ENCODE measurements at places on chromosomes 13 and 19.

DNA sequence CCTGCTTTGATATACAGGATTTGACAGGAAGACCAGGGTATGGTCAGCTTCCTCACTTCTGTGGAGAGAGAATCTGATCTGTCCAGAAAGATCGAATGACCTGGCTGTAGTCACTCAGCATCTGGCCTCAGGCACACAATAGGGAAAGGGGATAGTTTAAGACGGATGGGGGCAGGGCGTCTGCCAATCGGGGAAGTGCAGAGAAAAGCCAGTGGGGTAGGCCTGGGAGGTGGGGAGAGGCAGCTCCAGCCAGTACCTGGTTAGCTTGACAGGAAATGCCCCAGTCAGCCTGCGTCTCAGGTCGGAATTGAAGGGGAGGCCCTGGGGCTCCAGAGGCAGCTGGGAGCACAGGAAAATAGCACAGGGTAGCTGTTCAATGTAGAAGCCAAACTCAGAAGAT, 12.4 kb downstream of the ZNF444 start:
- no peak for DNase-seq

GRCh38 chr19:13176345-13176744, 26.1 kb downstream of the IER2 start:
- no peak for DNase-seq

- no peak for DNase-seq
These were observed 108.3 kb upstream of the FRY start for GRCh38 chr13:31923134-31923763.

DNA sequence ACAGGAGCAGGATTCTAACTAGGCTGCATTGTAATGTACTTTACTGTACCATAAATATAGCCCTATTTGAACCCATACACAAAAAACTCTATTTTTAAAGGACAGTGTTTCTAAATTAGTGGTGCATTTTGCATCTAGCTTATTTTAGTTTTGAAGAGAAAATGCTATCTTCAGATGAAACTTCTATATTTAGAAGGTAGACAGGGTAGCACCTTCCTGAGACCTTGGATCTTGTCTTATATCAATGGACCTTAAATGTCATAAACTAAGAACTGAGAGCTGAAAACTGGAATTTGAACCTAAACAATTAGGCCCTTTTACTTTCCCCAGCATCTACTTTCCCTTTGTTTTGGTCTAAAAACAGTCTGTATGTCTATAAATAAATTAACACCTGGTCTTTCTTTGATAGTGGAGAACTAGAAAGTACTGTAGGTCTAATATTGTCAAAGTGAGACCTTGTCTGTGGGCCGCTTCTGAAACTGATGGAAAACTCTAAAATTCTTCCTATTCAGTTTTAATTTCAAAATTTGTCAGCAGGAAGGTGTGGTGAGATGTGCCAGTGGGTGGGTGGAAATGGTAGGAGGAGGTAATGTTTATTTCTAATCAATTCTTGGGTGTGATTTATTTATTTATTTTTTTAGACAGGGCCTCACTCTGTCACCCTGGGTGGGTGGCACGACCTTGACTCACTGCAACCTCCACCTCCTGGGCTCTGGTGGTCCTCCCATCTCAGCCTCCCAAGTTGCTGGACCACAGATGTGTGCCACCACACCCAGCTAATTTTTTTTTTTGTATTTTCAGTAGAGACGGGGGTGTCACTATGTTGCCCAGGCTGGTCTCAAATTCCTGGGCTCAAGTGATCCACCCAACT, 10.1 kb downstream of the COG3 start:
- DNase-seq = no peak

DNA sequence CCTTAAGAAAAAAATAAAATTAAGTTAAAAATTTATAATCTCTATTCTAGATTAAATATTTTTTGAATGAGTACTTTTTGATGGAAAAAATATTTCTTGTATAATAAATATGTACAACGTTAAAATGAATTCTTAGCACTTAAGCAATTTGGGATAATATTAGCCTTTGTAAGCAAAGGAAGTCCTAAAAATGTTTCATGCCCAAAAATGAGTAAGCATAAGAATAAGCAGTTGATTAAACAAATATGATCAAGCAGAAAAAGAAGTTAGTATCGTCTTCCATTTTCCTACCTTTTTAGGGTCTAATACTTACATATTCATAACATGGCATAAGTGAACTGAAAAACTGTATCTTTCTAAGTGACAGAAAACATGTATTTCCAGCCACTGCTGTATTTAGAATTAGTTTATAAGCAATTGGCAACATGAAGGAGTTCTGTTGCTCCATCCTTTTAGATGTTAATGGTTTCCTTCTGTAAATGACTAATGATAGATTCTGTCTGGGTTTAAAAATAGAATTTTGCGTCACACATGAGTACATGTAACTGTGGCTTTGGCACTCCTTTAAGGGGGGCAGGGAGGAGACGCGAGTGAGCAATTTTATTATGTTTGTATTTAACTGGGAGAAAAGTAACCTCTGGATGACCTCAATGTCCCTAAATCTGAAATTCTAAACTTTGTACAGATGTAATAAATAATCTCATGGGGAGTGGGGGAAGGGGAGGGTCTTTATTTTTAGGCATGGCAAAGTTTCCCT, 237.4 kb downstream of the RGCC start:
- DNase-seq = no peak

DNA sequence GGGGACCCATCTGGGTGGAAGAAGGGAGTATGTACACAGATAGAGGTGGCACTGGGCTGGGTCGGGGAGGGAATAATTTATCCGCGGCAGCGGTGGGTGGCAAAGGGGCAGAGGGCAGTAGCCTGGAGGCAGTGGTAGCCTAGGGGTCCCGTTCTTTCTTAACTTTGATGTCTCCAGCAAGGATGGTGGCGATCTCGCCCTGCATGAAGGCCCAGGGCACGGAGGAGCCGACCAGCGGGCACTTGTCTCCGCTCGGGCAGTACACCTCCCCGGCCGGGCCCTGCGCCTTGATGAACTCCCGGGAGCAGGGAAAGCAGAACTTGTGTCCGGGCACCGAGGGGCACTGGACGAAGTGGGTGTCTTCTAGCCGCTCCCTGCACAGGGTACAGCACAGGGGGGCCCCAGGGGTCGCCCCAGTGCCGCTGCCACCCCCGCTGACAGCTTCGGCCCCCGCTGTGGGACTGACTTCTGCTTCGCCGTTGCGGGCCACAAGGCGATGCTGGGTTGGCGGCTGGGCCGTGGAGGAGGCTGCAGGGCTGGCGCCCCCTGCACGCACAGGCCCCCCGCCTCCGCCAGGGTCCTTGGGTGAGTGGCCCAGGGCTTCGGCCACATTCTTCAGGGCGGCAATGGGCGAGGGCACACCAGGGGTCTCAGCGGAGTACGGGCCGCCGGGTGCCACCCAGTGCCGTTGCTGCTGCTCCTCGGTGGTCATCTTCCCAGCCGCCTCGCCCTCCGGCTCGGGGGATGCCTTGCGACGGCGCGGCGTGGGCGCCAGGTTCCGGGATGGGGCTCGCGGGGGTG, 1.9 kb downstream of the IRF2BP1 start:
- DNase-seq = no peak

- peak; percentile 93 for DNase-seq
These were observed 580 bp downstream of the HSD17B14 start for GRCh38 chr19:48835734-48836088.

- no peak for DNase-seq
These were observed 40.6 kb downstream of the FBN3 start for GRCh38 chr19:8108560-8109445.

- DNase-seq = no peak
These were observed 10.9 kb upstream of the TLE5 start for GRCh38 chr19:3073159-3073563.

- DNase-seq = no peak
These were observed 34.6 kb upstream of the OLFM4 start for GRCh38 chr13:52994051-52994450.

DNA sequence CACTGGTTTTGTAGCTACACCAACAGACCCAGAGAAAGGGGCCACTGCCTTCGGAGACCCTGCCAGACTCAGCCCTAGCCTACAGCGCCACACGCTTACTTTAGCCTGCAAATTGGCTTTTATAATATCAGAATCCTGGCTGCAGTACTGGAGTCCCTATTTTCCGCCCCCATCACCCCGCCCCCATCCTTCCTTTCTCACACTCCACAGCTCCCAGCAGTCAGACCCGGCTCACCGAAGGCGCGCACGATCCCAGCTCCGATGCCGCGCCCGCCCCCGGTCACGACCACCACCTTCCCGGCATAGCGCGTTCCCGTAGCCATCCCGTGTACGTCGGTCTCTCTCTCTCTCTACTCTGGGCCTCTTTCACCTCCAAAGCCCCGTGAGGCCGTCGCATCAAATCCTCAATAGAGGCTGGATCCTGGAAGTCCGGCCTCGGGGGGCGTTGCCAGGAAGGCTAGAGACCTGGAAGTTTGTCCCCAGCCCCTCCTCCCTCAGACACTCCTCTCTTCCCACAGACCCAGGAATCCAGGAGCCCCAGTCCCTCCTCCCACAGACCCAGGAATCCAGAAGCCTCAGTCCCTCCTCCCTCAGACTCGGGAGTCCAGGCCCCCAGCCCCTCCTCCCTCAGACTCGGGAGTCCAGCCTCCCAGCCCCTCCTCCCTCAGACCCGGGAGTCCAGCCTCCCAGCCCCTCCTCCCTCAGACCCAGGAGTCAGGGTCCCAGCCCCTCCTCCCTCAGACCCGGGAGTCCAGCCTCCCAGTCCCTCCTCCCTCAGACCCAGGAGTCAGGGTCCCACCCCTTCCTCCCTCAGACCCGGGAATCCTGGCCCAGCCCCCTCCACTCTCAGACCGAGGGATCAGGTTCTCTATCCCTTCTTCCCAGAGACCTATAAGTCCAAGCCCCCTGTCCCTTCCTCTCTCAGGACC, at the start of gene HSD17B14:
HSD17B14 (minus strand) TSS at position 403 of the 929 bp plus-strand sequence; CDS start at position 323, 80 bp downstream.
- peak; percentile 35 for DNase-seq

DNA sequence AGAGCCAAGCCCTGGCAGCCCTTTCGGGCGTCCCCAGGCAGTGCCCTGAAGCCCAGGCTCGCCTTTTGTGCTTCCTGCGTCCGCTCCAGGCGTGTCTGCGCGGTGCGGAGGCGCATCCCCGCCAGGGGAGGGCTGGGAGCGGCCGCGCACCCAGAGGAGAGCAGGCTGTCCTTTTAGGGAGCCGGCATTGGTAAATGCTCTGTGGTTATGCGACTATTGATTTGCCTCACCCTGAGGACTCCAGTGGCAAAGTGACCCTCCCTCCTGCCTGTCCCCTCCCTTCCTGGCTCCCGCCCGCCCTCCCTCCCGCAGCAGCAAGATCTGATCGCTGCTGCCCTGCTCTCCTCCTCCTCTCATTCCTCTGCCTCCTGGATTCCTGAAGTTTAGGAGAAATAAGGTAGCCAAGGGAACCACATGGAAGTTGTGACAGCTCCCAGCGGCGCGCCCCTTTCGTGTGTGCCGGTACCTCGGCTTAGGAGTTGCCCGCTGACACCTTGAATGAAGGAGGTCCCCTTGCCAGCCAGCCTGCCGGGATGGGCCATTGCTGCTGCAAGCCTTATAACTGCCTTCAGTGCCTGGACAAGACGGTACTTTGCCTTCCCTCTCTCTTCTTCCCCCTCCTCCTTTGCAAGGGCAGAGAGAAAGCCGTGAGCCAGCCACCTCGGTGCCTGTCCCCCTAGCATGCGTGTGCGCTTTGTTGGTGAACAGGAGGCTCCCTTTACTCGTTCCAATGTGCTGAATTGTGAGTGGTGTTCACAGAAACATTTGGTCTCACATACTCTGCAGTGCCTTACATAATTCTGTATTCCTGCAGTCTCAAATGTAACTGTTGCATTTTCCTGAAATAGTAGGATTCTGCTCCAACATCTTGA, 166.9 kb downstream of the SLC7A1 start:
- DNase-seq = no peak

DNA sequence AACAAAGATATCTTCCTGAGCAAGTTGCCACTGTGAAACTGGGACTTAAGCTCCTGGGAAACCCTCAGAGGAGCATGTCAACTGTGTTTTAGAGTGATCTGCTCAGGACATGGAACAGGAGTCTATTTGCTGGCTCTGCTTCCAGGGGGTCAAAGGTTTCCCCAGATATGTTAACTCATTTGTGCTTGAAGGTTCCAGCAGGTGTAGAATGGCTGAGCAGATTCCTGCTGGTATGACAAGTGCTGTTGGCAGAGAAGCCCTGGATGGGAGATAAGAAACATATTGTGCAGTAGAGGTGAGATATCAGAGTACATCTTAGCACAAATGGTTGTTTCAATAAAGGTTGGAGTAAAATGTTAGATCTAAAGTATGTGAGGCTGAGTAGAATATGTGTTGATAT, 282.7 kb upstream of the DACH1 start:
- no peak for DNase-seq

- DNase-seq = no peak
These were observed 66.7 kb downstream of the KATNAL1 start for GRCh38 chr13:30240608-30241007.

DNA sequence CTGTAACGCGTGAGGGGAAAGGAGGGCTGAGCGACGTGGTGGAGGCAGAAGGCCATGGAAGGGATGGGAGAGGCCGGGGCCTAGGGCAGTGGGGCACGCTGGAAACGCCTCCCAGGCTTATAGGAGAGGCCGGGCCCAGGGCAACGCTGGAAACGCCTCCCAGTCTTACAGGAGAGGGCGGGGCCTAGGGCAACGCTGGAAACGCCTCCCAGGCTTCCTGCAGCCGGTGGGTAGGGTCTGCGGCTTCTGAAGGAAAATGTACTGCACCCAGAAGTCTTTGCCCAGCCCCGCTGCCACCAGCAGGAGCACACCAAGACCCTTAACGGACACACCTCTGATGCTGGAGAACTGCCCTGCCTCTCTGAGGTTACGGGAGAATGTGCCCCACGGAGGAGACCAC, 9.1 kb downstream of the CACTIN start:
- DNase-seq = no peak

- no peak for DNase-seq
These were observed at the start of gene ZIC2 for GRCh38 chr13:99981735-99982035. Gene ZIC2 (plus strand): TSS chr13:99981784. CDS start chr13:99982065, 281 bp downstream.

GRCh38 chr13:20389696-20390525, 135.7 kb downstream of the CRYL1 start:
- no peak for DNase-seq

GRCh38 chr13:42384265-42384664, 112.3 kb downstream of the AKAP11 start:
- no peak for DNase-seq

DNA sequence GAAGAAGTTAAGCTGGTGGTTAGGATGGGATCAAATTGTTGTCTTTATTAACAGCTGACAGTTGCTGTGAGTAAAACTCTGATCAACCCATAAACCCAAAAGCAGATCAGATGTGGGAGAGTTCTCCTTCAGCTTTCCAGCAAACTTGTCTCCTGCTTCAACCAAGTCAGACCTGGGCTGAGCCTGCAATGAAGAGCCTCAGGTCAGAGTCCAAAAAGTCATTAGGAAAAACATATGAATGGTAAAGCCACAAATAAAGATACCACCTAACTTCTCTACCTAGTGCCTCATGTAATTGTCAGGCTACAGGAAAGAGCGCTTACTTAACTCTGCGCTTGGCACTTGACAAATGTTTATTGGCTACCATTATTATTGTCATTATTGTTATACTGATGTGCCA, 21.9 kb upstream of the UBE2L5 start:
- no peak for DNase-seq
